ENCODE measurements at places on chromosomes 7 and 10.

GRCh38 chr7:85320699-85321476, 134.0 kb upstream of the SEMA3D start:
- no peak for DNase-seq

DNA sequence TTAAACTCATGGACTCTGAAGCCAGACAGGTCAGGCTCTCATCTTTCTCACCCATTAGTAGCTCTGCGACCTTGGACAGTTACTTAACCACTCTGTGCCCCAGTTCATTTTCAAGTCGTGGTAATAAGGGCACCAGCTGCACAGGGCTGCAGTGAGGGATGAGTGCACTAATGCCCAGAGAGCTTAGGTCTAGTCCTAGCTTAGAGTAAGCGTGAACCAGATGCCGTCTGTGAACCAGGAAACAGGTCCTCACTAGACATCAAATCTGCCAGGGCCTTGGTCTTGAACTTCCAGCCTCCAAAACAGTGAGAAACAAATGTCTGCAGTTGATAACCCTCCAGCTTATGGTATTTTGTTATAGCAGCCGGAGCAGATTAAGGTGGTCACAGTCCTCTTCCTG, 222.4 kb upstream of the PFKP start:
- no peak for DNase-seq

GRCh38 chr7:69963393-69963792, 365.1 kb downstream of the AUTS2 start:
- no peak for DNase-seq

GRCh38 chr10:49177391-49178355, 10.5 kb downstream of the TMEM273 start:
- peak; percentile 96 for DNase-seq

DNA sequence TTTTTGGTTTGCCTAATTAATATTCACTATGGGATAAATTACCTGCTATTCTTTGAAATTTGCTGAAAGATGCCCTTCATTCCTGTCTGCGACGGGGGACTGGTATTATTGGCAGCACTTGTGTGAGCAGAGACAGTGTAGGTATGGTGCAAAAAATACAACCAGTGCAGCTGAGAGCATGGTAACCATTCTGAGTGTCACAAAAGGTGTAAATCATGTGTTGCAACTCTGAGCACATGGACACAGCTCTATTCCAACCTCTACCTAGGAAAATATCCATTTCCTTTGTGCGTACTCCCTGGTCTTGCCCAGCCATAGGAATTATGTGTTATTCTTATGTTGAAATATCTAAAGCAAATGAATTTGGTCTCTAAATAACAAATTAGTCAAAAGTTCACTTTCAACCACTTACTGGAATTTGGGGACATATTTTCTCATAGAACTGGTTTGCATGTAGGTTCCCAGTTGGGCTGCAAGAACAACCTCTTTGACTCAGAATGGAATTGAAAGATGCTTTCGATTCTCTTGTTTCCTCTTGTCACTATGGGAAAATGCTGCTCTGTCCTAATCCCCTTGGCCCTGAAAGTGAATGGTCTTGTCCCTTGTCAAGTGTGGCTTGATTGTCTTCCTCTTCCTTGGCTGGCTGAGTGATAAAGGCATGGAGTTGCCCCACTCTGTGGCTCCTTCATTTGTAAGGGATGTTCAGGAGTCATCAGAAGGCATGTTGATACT, 57.0 kb downstream of the CELF2 start:
- DNase-seq = no peak

- DNase-seq = peak; percentile 19
Measured at GRCh38 chr10:55311848-55312635, 511.0 kb upstream of the PCDH15 start.

DNA sequence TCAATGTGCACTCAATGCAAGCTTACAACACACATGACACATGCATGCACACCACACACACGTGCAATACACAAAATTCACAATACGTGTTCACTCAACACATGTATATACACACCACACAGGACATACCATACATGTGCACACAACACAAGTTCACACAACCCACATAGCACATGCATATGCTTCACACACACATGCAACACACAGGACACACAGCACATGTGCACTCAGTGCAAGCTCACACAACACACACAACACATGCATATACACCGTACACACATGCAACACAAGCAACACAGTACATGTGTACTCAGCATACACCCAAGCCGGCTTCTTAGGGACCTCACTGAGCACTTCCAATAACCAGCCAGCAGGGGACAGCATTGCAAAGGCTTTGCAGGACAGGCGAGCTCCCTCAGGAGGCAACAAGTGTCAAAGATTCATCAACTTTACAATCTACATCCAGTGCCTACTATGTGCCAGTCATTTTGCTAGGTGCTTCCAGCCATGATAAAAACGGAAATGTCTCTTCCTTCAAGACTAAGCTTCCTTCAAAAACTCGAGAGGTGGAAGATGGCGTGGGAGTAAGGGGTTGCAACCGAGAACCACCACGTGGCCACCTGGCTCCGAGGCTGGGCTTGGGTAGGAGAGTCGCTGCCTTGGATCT, 61.1 kb downstream of the JCAD start:
- peak; percentile 64 for DNase-seq

DNA sequence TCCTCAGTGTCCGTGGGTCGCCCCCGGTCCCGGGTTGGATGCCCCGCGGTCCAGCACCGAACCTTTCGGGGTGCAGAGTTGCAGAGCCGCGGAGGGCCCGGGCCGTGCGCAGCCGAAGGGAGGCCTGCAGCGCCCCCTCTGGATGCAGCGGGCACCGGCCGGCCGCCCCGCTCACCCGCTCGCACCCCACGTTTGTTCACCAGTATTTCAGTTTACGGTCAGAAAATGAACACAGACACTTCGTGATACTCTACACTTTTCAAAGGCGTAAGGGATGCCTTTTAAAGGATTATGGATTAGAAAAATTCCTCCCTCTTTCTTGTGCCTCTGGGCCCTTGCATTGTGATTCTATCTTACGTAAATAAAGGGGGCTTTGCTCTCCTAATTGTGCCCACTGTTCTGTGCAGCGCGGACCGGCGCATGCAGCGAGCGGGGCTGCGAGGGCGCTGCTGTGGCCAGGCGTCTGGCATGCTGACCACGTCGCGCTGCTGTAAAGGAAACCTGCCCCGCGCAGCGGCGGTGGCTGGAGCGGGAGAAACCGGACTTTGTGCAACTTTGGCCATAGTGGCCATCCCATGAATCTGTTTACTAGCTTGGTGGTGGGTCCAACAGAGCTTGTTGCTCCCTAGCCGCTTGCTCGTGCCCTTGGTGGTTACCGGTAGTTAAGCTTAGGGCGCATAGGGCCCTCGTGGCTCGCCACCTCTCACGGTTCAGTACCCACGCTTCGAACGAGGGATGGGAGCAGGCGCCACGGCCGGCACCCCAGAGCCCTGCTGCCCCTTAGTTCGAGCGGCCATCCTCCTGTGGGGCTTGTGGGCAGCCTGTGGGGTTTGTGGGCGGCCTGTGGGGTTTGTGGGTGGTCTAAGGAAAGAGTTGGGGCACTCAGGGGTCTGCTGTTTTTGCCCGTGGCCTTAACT, 739 bp upstream of the MEST start:
- no peak for DNase-seq

- DNase-seq = peak; percentile 95
Measured at GRCh38 chr10:33010132-33011037, 52.4 kb upstream of the ITGB1 start.

- peak; percentile 13 for DNase-seq
Measured at GRCh38 chr7:45944058-45944457, 23.0 kb upstream of the IGFBP3 start.

- DNase-seq = no peak
Measured at GRCh38 chr10:29878492-29878891, 180.9 kb downstream of the JCAD start.

- DNase-seq = peak; percentile 32
Measured at GRCh38 chr7:1758028-1758858, 88.2 kb downstream of the ELFN1 start.

- no peak for DNase-seq
Measured at GRCh38 chr10:60042914-60043313, 136.6 kb upstream of the CCDC6 start.

GRCh38 chr7:130114776-130115175, 44.4 kb downstream of the KLHDC10 start:
- no peak for DNase-seq

Measured in HT1080 (cell line).